GM20000 (cell line): ENCODE measurements at places on chromosomes 3 and 15.

- DNase-seq: peak; percentile 59
These were observed 2.0 kb downstream of the MECOM start for GRCh38 chr3:169661361-169662131.

- DNase-seq: no peak
These were observed 30.7 kb downstream of the NPTN start for GRCh38 chr15:73602446-73602843.

GRCh38 chr3:78634316-78634715 lies 1133.5 kb downstream of the ROBO1 start:
- no peak for DNase-seq

DNA sequence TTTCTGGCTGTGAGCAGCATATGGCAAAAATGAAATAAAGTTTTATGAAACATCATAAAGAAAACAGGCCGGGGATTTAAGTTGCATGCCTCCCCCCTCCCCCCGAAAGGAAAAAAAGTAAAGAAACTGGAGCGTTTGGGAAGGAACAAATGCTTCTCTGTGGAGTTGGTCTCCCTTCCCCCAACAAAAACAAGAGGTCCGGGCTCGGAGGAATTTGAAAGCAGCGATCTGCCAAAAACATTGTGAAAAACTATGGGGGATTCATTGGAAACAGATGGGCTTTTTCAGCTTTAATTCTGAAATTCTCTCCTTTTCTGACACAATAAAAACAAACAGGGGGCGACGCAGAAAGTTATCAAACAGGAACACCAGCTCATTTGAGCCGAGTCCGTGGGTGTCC lies 17.0 kb downstream of the RGMA start:
- DNase-seq: no peak

- no peak for DNase-seq
These were observed 188.1 kb downstream of the BBX start for GRCh38 chr3:107710851-107711250.

GRCh38 chr15:33508703-33509102 lies 197.9 kb downstream of the RYR3 start:
- no peak for DNase-seq

GRCh38 chr3:161579395-161580126 lies 83.0 kb downstream of the OTOL1 start:
- DNase-seq: no peak

- peak; percentile 19 for DNase-seq
These were observed 40.3 kb downstream of the KCNAB1 start for GRCh38 chr3:156160647-156161046.

- peak; percentile 30 for DNase-seq
These were observed 78.3 kb upstream of the CDIN1 start for GRCh38 chr15:36501063-36501678.

- no peak for DNase-seq
These were observed 35.0 kb downstream of the PRTG start for GRCh38 chr15:55707951-55708350.

- DNase-seq: no peak
These were observed 9.2 kb downstream of the NFKBIZ start for GRCh38 chr3:101858464-101859030.

DNA sequence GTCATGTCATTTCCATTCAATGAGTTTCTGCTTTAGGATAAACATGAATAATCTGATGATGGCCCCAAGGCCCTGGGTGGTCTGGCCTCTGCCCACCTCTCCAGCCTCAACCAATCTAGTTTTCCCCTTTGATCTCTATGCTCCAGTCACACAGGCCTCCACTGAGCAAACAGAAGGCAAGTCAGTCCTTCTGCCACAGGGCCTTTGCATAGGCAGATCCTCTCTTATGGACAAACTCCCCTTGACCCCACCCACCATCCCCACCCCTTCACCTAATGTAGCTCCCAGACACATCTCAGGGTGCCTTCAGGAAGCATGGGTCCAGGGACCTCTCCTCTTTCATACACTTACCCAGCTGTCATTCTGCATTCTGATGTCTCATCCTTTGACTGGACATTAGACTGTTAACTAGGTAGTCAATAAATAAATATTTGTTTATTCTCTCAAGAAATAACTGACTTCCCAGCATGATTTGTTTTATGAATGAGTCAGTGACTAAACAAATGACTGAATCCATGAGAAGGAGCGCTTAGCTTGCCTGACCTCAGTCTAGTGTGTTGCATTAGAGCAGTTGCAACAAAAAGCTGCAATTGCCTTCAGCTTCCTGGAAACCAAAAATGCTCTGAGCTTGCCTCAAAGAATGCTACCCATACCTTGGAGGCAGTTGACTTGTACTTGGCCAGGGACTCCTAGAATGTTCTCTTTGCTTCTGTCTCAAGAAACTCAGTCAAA lies 386.6 kb upstream of the WNT5A start:
- DNase-seq: no peak

DNA sequence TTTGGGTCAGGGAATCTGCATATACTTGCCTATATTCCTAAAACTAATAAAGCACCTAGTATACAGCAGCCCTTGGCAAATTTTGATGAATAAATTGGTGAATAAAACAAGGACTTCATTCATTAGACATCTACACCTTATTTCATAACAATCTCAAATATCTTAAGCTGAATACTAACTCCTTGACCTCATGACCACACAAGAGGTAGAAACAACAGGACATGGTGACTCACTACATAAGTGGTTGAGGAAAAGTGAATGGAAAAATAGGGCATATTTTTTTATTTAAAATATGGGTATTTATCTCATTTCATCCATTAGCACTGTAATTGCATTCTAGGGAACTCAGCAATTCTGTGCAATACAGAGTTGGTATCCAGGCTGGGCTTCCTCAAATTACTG lies 7.8 kb upstream of the STAC start:
- no peak for DNase-seq

- no peak for DNase-seq
These were observed 5.1 kb upstream of the HAPLN3 start for GRCh38 chr15:88900309-88900981.

DNA sequence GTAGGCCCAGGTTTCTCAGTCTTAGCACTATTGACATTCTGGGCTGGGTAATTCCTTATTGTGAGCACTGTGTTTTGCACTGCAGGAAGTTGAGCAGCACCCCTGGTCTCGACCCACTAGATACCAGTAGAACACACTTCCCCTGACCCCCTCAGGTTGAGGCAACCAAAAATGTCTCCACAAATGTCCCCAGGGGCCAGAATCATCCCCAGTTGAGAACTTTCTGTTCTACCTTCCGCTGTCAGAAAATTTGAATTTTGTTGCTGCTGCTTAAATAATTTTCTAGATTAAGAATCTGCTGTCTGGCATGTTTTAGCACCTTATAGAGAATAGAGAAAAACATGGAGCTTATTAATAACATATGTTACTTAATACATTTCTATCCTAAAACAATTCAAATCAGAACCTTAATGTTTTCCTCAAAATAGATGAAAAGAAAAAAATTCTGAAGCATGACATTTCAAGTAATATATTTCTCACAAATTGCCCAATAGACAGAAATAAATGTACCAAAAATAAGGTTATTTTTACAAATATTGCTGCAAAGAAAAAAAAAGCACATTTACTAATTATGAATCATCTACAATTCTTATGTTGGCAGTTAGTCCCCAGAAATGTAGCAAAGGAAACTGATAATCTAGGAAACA lies 13.2 kb upstream of the THRB start:
- no peak for DNase-seq

DNA sequence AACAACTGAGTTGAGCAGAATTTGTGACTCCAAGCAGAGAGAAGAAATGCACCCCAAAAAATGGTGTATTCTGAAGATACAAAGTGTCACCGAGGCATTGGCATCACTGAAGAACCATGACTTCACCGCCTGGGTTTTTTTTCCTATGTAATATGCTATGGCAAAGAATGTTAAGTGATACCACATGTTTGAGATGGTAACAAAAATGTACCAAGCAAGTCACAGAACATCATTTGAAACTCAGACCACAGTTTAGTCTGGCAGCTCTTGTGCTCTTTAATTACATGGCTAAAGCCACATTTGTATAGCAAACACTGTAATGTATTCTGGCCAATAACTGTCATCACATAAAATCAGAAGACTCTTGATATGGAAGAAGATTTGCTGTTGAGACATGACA lies 323.5 kb downstream of the ULK4 start:
- no peak for DNase-seq

DNA sequence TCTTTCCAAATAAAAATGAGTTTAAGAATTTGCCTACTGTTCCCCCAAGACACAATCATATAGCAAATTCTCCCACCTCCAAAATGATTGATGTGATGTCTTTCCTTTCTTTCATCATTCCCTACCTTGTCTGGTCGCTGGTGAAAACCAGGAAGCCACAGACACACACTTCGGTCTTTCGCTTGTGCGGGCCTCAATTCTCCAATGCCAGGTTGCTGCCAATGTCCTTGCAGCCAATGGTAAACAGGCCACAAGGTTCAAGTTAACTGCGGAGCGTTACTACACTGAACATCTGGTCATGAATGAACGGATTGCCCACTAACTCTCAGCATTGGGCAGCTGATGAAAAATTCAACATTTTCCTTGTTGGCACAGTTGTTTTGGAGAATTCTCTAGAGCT lies 192.2 kb downstream of the FOXP1 start:
- no peak for DNase-seq

- DNase-seq: no peak
These were observed 526.8 kb upstream of the TBL1XR1 start for GRCh38 chr3:177724020-177724638.

DNA sequence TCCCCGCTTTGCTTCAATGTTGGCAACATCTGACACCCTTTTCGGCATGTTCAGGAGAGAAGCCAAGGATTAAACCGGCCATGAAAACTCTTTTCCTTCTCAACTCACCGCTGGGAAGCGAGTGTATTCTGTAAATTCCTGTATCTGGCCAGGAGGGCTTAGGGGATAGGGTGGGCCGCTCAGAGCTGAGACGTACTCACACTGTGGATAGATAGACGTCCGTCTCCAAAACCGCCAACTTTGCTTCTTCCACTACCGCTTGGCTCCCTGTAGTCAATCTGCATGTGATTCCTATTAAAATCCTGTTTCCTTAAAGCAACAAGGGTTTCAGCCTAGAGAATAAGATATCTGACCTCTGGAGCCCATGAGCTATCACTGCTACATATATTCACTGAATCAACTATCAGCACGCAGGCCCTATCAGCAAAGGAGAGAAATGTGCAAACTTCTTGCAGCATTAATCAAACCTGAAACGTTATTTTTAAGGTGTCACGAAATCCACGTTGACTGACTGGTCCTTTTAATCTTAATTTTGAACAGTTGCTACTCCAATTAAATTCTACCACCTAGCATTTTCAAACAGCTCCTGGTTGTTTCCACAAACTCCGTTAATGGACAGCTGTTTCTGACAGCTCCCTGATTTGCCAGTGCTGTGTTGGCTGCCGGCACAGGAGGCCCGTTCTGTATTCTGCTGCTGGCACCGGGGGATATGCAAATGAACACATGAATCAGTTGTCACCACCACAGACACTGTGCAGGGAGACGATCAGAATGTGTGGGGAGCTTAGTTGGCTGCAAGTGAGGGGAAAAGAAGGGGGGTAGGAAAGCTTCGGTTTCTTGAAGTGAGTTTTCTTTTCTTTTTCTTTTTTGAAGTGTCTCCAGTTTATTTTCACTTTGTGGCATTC lies 438.9 kb upstream of the ARRDC4 start:
- no peak for DNase-seq

DNA sequence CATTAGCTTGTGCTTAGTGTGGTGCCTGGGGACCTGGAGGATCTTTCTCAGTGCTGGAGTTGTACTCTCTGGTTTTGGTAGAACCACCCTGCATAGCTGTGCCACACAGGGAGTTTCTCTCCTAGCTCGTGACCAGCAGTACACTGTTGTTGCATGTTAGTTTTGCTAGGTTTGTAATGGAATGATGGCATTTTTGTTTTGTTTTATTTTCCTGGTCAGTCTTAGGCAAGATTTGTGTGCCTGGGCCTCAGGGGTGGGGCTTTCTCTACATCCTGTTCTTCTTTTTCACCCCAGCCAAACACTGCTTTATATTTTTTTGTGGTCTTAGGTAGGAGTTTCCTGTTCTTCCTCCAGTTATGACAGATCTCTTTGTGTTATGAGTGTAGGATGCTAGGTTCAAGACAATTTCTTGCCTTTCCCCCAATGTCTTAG lies 534.5 kb upstream of the KCNMB2 start:
- DNase-seq: peak; percentile 13

- DNase-seq: no peak
These were observed 439.4 kb downstream of the RAP2B start for GRCh38 chr3:153601374-153601853.

GRCh38 chr3:46701181-46701939 lies at the start of gene TMIE:
TSS of gene TMIE (plus strand) at chr3:46701392. CDS start at chr3:46701488, 96 bp downstream.
- DNase-seq: no peak

DNA sequence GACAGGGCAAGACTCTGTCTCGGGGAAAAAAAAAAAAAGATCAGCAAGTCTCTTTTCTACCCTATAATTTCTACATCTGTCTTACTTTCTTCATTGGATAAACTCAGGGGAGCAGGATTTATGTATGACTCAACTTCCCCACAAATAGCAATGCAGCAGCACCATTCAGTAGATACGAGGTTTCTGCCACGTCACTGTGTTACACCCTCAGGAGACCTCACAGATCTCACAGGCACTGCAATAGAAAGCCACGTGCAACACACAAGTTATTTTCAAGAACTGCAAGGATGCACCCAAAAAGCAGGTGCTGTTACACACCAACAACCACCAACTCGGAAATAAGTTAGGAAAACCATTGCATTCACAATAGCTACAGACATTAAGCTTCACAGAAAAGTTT lies 30.2 kb downstream of the TSPAN3 start:
- DNase-seq: no peak

GRCh38 chr3:152160350-152161011 lies 108.2 kb upstream of the MBNL1 start:
- DNase-seq: no peak

- DNase-seq: no peak
These were observed 70.5 kb upstream of the GOLGA8B start for GRCh38 chr15:34653992-34654391.

GRCh38 chr3:16277471-16277870 lies 12.5 kb downstream of the OXNAD1 start:
- DNase-seq: no peak

DNA sequence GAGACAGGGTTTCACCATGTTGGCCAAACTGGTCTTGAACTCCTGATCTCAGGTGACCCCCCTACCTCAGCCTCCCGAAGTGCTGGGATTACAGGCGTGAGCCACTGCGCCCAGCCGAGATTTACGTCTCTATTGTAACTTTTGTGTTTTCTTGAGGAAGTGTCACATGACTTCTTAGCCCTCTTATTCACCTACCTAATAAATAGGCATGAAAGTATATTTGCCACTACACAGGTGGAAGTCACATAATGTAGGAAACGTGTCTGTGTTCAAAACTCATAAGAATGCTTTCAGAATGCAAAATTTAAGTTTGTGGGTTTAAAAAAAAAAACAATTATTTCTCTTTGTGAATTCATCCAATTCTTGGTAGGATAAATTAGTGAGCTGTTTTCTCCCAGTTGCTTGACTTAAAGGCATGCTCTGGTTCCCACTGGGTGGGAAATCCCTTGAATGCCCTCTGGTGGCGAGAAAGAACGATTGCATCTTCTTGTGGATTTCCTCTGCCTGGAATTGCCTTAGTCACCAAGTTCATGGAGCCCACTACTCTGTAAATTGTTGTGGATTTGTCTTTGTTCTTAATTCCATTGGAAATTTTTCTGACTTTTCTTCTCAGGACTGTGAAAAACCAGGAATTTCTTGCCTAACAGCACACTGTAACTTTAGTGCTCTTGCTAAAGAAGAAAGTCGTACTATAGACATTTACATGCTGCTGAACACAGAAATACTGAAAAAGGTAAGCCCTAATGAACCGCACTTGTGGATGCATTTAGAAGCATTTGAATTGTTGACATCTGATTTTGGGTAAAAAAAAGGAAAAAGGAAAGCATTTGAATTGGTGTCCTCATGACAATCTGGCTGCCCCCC lies 82.2 kb upstream of the CTDSPL start:
- DNase-seq: peak; percentile 67

GRCh38 chr15:58227706-58228543 lies 89.7 kb downstream of the AQP9 start:
- peak; percentile 60 for DNase-seq
